NCI-H1105 treated with DMSO at 0.1 percent for 48 hours (cell line): ENCODE measurements at places on chromosomes 2 and 18.

- DNase-seq = peak; percentile 97
These were observed 112.3 kb downstream of the LNPK start for GRCh38 chr2:175889701-175890302.

DNA sequence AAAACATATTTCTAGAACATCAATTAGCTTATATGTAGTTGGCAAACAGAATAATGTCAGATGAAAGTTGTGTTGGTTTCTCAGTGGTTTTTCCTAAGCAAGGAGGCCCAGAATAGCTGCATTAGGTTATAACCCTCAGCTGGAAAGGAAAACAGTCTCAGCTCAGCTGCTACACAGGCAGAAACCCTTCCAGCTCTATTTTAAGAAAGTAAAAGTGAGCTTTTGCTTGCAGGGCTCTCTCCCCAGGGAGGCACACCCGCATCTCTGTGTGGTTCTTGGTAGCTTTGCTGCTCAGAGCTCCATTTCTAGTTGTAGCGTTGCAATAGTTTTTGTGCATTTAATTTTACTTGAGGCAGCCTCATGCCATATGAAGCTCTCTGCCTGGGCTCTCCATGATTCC lies 54.6 kb downstream of the PIKFYVE start:
- DNase-seq = no peak

GRCh38 chr2:118371515-118371914 lies 283.2 kb downstream of the INSIG2 start:
- DNase-seq = peak; percentile 20

GRCh38 chr2:238818561-238818960 lies 29.3 kb upstream of the TWIST2 start:
- DNase-seq = no peak

- DNase-seq = peak; percentile 92
These were observed 82.6 kb downstream of the PKP4 start for GRCh38 chr2:158539176-158540005.

DNA sequence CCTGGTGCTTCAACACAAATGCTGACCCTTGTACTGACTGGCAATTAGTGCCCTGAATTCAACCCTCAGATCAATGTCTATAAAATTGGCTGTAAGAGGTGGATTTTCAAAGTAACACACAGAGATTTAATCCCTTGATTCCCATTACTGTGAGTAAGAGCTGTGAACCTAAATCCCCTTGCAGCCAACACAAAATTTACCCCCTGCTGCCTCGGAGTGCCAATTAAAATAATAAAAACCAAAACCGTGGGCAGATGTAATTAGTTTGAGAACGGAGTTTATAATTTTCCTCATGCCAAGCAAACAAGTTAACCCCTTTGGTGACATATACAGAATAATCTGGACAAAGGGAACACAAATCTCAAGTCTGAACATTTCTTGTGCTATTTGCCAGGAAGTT lies 55.8 kb upstream of the REV1 start:
- no peak for DNase-seq

- no peak for DNase-seq
These were observed 53.5 kb downstream of the ATL2 start for GRCh38 chr2:38323623-38324022.

GRCh38 chr2:20702563-20702962 lies 35.6 kb downstream of the GDF7 start:
- no peak for DNase-seq

GRCh38 chr2:113148606-113149552 lies 21.5 kb downstream of the IL1RN start:
- no peak for DNase-seq

- DNase-seq = no peak
These were observed 235.6 kb downstream of the SCG2 start for GRCh38 chr2:223366566-223366965.

GRCh38 chr2:15939556-15939853 lies 845 bp upstream of the MYCN start:
- no peak for DNase-seq

GRCh38 chr2:128505575-128506526 lies 187.2 kb upstream of the HS6ST1 start:
- no peak for DNase-seq

- DNase-seq = no peak
These were observed 96.3 kb downstream of the XRCC5 start for GRCh38 chr2:216205486-216205885.

DNA sequence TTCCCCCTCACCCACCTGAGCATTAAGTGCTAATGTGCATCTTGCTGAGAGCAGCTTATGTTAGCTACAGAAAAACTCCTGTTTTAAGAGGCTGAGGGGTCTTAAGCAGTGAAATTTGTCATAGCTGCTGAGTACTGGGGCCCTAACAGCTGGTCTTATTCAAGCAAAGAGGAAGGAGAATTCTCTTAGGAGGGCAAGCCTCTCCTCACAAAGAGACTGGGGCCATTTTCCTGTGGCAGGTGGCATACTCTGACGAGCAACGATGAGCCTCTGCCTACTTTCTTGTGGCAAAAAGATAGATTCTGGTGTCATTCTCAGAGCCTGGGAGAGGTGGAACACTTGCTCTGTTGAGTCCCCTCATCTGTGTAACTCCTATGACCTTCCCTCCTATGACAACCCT lies 53.2 kb downstream of the SPRED2 start:
- no peak for DNase-seq

DNA sequence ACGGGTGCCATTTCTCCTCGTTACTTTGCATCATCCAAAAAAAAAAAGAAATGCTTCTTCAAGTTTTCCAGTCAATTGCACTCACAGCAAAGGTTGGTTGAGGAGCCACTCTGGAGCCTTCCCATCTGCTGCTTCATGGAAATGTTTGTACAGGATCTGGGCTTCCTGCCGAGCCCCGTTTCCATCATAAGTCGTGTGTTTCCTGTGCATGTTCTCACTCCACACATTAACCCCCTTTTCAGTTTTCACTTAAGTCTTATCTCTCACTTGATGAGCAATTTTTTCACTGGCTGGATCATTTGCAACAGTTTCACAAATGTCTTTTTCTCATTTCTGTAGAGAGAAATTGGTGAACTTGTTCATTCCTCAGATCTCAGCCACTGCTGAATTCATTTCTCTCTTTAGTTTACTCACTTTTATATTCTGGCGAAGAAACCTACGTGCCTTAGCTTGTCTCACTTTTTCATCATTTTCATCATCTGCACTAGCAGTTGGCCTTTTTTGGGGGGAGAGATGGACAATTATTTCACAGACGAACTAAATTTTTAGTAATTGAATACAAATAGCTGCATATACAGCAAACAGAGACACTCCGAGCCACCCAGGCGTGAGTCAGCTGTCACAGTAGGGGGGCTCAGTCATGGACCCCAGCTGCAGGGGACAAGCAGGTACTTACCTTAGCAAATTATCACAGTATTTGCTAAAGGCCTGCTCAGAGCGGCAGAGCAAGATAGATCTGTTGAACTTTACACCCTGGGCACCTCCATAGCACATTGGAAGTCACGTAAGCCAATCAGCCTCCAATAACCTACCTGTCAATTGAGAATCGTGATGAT lies 750.8 kb upstream of the ID2 start:
- DNase-seq = no peak

DNA sequence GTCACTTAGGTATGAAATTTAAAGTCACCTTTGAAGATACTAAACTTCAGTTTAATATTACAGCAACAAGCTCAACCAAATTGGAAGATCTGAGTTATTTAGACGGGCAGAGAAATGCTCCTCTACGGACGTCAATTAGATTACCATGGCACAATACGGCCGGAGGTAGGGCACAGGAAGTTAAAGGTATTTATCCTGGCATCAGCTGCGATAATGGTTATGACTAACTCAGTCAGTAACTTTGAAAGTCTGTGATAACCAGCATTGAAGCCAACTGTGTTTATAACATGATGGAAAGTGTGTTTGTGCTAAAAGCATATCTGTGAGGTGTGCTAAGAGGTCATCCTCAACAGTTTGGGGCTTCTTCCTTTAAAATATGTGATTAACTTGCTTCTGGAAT lies 117.3 kb downstream of the WDSUB1 start:
- no peak for DNase-seq

DNA sequence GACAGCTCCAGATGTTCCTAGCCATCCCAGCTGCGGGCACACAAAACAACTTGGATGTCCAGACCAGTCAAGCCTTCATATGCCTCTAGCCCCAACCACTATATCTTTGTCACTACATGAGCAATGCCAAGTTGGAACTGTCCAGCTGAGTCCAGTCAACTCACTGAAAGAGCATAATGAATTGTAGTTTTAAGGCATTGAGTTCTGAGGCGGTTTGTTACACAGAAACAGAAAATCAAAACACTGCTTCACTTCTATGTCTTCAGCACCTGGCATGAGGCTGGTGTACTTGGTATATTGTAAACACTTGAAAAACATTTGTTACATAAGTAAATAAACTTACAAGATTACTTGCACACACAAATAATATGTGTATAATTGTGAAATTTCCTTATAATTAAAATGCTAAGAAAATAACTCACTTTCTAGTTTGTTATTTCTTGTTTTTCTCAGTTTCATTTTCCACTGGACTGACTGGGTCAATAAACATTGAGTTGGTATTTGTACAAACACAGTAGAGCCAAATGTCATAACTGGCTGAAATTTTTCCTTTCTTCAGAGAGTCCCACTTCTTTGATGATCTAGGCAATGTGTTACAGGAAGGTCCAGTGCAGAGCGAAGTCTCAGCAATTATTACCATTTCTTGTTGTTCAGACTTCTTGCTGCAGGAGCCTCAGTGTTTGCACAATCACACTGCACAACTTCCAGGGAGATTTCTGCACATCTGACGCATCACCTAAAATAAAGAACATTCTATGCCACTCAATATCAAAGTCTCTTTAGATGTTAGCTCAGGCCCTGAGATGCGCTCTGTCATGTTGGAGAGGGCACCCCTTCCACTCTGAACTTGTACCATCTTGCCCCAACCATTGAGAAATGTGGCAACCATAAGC lies 38.2 kb upstream of the DPP4 start:
- no peak for DNase-seq

DNA sequence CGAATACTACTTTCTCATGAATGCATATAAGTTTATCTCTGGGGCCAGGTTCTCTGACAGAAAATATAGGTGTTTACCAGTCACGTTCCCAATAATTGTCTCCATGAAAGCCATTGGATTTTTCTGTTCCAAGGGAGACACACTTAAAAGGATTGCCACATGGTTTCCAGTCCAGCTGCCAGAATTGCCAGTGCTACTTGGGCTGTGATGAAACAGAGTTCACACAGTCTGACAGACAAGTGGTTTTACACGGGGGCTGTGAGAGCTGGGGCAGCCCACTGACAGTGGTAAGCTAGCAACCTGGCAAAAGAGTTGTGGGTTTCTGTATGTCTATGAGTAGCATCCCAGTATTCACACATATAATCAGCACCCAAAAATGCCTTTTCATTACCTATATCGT lies 27.7 kb upstream of the ATRAID start:
- no peak for DNase-seq

DNA sequence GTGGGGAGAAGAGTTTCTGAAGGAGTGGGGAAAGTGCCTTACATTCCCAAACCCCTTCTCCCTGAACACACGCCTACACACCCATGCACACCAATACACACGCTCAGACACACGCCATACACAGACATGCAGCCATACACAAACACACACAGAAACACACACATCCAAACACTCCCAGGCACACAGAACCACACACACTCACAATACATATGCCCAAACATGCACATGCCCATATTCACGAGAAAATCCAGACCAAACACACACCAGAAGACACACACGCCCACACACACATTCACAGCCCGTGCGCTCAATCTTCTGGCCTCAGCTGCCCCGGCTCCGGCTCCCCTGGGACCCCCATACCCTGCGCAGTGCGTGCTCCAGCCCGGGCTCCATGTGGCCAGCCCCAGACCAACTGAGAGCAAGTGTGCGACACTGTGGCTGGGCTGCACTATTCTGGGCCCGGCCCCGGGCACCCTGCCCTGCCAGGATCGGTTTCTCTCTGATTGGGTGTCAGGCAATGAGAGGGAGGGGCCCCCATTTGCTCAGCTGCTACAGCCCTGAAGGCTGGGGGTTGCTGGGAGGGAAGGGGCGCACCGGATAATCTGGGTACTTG lies at the start of gene PRKAG3:
Gene PRKAG3 (minus strand): TSS at position 426 of the 613 bp plus-strand sequence.
- no peak for DNase-seq

DNA sequence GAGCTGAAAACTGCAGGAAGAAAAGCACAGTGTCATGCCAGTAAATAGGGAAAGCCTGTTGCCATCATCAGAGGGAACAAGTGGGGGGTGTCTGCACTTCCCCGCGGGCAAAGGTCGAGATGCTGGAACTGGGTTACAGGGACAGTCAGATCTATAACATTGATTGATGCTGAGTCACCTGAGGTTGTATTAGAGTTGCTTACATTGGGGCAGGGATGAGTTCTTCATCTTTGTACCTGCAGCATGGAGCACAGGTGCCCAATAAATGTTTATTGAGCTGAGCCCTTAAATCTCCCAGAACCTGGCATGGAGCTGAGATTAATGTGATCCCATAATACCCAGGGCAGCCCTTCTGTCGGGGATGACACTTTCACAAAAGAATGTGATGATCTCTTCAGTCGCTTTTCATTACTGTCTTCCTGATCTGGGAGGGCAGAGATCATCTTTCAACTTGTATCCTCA lies 5.9 kb upstream of the RNF152 start:
- no peak for DNase-seq

DNA sequence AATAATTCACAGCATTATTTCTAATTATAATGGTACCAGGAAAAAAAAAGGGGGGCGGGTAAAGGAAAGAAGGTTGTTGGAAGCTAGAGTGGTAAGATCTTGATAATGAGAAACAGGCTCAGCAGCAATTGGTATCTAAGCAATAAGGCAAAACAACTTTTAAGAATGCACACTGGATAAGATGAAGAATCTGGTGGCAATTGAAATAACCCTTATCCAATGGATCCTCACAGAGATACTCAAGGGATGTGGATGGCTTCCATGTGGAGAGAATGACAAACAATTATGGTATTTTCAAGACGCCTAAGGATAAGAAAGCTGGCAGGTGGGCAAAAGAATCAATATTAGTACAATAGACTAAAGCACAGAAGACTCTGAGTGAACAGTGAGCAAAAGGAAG lies 153.6 kb downstream of the UPP2 start:
- DNase-seq = peak; percentile 98

GRCh38 chr18:62122330-62122729 lies 64.5 kb downstream of the PIGN start:
- DNase-seq = no peak

DNA sequence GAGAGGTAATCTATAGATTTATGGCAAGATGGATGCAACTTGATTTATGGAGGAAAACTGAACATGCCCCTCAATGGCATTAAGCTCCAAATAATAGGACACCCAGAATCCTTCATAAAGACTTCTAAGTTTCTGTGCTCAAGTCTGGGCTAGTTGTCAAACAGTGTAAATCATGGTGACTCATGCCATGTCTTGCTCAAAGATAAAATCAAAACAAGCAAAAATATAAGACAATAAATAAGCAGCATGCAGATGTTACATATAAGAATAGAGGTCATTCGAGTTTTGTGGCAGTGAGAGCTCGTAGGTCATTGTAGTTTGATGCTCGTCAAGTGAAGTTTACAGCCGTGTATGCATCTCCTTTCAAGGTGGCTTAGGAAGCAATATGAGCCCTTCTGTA lies 403.2 kb downstream of the THSD7B start:
- no peak for DNase-seq

GRCh38 chr2:119490653-119491195 lies 33.6 kb downstream of the SCTR start:
- DNase-seq = no peak
